ENCODE measurements at places on chromosomes 12 and 14.

DNA sequence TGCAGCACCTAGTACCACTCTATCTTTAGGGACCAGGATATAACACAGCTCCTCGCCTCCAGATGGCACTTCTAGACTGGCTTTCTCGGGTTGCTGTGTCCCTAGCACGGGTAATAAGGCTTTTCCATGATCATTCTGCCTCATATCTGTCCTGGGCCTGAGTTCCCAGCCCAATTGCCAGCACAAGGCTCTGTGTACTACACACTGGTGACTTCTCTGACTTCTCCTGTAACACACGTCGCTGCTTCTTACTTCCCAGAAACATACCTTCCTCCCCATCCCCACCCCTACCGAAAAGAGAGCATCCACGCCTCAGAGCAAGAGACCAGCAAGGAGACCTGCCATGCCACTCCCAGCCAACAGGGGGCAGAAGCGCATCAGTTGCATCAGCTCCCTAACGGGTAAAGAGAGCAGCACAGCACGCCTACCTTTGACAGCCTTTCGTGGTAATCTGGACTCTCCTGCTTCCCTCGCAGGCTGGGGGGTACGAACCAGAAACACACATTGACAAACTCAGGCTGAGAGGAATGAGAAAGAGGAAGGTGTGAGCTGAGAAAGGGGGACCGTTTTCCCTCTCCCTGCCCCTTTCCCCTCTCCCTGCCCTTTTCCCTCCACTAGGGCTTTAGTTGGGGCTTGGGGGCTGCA is 21.2 kb upstream of the ZNF740 start:
- DNase-seq: peak; percentile 87

GRCh38 chr14:98227000-98227726 is 1044.8 kb downstream of the BCL11B start:
- DNase-seq: no peak

DNA sequence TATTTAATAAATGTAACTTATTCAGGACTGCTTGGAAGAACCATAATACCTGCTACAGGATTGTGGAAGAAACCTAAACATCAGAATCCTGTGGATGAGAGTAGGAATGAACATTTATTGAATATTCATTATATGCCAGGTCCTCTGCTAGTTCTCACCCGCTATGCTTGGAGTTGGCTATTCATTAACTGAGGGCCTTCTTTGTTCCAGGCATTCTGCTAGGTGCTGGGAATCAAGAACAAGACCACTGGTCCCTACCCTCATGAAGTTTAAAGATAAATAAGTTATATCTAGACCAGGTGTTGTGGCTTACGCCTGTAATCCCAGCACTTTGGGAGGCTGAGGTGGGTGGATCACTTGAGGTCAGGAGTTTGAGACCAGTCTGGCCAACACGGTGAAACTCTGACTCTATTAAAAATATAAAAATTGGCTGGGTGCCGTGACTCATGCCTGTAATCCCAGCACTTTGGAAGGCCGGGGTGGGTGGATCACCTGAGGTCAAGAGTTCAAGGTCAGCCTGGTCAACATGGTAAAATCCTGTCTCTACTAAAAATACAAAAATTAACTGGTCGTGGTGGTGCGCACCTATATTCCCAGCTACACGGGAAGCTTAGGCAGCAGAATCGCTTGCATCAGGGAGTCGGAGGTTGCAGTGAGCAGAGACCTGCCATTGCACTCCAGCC is 3.8 kb upstream of the TULP3 start:
- DNase-seq: no peak

DNA sequence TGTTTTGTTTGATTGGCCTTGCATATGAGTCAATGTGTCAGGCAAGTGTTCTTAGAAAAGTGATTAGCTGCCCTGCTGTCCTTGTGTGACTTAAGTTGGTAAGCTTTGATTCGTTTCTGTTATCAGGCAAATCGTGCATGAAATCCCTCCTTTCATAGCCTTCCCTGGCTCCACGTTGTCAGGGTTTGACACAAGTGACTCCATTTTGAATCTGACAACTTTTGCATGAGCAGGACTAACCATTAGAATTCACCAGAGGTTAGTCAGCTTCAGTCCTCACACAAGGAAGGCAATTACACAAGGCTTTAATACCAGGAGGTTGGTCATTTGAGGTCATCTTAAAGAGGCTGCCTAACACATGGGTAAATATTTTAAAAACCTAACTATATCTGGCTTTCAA is 68.2 kb downstream of the GPATCH2L start:
- no peak for DNase-seq

DNA sequence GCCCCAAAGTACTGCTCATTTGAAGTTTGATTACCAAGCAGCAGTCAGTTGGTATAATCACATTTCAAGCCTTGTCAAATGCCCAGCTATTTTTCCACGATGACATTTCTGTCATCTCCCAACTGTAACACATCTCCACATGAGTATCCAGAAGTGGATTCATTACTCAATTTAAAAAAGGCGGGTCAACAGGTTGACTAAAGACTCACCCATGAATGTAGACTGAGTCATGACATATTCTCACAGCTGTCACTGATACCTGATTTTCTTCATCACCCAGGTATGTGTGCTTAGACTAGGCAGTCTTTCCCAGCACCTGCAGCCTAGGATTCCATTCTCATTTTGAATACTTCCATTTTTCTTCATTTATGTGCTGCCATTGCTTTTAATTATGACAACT is 75.1 kb upstream of the DBX2 start:
- DNase-seq: no peak

DNA sequence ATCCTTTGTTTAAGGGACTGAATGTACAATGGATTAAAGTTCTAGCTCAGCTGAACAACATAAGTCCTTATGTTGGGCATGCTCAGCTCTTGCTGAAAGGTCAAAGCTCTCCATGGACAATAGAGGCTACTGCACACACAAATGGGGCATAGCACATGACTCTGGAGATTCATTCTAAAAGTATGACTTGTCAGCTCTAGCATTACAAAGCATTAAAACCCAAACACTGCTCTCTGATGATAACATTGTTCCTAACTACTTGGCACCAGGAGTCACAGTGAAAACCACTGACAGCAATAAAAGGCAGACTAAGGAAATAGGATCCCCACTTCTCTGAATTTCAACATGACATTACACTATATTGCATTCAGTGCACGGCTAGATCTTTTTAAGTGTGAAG is 21.9 kb upstream of the FSCB start:
- no peak for DNase-seq

DNA sequence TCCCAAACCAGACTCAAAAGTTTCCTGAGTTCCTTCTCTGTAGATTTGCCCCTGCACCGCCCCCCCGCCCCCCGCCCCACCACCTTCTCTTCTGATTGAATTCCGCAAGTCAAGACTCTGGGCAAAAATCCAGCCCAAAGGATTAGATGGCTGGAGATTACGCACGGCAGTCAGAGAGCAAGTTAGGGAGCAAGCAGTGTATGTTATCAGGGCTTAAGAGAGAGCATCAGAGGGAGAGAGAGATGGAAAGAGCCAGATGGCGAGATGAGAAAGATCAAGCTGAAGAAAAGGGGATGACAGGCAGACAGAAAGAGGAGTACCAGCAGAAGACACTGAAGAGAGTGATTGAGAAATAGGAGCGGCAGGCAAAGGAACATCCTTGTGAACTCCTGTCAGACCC is 13.9 kb upstream of the ANKRD33 start:
- DNase-seq: no peak

DNA sequence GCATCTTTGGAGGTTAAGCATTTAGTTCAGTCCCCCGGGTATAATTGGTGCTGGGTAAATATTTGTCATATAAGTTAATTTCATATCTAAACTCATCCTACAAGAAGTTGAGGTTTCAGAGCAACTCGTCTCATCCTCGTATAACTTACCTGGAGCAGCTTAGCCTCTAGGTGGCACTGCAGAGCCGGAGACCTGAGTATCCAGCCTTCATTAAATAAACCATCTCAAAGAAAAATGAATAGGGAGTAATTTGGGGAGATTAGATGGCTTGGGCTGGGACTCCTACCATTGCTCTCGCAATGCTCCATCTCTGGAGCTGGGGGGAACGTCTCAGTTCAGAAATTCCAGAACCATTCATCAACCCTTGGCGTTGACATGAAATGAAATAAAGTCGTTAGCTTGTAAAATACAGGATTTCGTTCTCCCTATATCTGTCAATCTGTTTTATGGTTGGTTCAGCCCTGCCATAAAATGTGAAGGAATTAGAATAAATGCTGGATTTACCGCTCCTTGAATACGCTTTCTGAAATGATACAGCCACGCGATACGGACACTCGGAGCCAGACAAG is 122.9 kb upstream of the TMEM132D start:
- DNase-seq: no peak

DNA sequence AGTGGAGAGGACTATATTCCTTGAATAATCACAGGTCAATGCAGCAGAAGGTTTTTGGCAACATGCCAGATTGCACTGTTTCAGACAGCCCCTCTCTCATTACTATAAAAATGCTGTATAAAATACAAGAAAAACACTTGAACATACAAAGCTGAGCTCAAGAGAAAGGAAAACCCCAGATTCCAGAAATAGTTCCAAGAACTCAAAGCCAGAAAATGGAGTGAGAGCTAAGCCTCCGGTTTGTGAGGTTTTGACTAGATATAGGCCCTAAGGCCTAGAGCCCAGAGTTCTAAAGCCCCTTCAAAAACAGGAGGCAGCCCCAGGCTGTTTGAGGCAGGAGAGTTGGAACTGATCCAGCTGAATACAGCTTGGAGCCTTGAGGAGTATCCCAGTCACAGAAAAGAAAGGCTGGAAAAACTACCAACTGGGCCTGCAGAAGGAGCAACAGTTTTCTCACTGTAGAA is 29.4 kb upstream of the ACTN1 start:
- DNase-seq: no peak

DNA sequence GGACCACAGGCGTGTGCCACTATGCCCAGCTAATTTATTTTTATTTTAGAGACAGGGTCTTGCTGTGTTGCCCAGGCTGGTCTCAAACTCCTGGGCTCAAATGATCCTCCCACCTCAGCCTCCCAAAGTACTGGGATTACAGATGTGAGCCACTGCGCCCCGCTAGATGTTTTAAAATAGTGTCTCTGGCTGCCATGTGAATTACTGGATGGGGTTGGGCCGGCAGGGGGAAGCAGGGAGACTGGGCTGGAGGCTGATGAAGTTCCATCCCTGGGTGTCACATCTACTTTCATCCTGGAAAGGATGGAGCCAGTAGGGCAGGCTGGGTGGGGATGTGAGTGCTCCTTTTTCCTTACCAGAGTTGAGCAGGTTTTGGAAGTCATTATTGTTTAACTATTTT is 46.1 kb downstream of the DNAH10 start:
- DNase-seq: no peak

- DNase-seq: no peak
These were observed 21.5 kb upstream of the LTA4H start for GRCh38 chr12:96056646-96057455.

DNA sequence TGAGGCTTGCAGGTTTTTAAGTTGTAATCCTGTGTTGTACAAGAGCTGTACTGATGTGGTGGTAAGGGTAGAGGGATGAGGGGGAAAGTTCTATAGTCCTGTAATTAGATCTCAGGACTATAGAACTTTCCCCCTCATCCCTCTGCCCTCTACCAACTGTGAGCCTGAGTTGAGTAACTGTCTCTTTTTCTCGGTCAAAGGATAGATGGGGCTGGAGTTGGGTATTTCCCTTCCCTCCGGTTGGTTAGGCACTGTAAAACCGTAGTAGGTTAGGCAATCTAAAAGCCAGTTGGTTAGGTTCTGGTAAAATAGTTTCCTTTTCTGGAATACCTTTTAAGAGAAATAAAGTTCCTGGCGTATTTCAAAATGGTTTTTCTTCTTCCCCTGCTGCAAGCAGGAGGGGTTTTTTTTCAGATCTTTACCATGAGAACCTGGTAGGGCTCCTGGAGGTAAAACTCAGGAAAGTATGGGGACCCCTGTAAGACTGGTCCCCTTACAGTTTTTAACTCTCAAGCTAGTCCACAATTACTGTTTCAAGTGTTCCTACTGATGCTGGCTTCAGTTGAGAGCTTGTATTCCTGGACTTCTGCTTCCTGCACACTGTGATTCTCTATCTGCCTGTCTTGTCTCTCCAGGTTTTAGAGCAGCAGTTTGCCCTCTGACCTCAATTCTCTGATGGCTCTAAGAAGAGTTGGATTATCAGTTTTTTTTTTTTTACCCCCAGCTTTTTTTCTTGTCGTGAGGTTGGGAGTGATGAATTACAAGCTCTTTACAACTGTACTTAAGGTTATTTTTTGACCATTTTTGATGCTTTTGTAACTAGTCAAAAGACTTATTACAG is 58.7 kb downstream of the FUT8 start:
- DNase-seq: no peak

- no peak for DNase-seq
These were observed 8.9 kb upstream of the IRF2BPL start for GRCh38 chr14:77037215-77037937.

GRCh38 chr12:104220931-104221330 is 5.4 kb downstream of the TXNRD1 start:
- DNase-seq: no peak

DNA sequence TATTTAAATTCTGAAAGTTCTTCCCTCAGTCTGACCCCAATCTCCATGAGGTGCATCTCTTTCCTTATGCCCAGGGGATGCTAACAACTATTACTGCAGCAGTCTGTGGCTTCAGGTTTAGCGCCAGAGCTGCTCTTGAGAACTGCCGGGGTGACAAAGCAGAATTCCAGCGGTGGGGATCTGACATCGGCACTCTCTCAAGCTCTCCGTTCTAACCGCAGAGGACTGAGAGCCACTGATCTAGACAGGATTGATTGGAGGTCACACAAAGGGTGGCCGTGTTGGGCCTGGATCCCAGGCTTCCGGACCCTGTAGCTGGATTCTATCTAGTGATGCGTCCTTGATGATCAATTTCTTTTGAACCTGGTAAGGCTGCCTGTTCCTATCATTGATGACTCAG is 155.6 kb upstream of the TMEM132C start:
- DNase-seq: no peak

GRCh38 chr12:113898466-113898865 is 67.7 kb downstream of the RBM19 start:
- no peak for DNase-seq

- no peak for DNase-seq
These were observed 22.9 kb upstream of the RASSF8 start for GRCh38 chr12:25935355-25936144.

DNA sequence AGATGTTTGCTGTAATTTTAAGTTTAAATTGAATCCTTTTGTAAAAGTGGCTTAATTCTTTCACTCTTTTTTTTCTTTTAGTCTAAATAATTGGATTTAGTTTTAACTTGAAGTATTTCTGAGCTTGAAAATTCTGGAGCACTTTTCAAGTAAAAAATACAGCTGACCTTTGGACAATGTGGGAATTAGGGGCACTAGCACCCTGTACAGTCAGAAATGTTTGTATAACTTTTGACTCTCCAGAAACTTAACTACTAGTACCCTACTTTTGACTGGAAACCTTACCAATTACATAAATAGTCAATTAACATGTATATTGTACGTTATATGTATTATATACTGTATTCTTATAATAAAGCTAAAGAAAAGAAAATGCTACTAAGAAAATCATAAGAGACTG is 7.8 kb downstream of the KTN1 start:
- DNase-seq: no peak

GRCh38 chr12:52184813-52185212 is 7.0 kb downstream of the KRT80 start:
- no peak for DNase-seq

Measured in stimulated activated CD8-positive, alpha-beta memory T cell treated with anti-CD3 and anti-CD28 coated beads, Interleukin-4, amount 100 ng/mL, for 4 hours (primary cell).